Hematopoietic multipotent progenitor cell treated with erythropoietin and hydrocortisone succinate and interleukin-3 and kit ligand, for 15 days (in vitro differentiated cells): ENCODE measurements at places on chromosomes 1 and 21.
A peak's percentile ranks its signal among the peaks of the same experiment; 100 is the strongest.

- no peak for DNase-seq
Measured at GRCh38 chr1:14773396-14774025, 175.0 kb downstream of the KAZN start.

DNA sequence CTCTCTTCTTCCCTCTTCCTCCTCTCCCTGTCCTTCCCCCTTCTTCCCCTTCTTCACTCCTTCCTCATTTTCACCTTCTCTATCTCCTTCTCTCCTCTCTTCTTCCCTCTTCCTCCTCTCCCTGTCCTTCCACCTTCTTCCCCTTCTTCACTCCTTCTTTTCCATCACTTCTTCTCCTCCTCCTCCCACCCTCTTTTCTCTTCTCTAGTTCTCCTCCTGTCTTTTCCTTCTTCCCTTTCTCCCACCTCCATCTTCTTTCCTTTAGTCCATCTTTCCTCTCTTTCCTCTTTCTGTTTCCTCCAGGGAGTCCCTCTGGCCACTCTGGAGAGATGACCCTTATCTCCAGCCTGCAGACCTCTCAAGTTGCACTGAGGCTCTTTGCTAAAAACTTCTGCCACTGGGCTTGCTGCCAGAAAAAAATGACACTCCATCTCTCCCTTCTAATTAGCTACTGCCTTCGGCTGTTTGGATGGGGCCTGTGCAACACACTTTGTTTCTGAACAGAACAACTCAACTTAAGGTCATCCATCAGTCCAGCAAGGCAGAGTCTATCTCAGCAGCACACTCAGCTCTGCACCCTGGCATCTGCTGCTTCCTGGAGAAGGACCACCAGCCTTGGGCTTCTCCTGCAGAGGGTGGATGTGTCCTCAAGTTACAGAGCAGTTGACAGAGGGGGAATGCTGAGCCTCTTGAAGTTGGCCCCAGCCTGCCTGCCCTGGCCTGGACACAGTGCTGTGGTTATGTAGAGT is 538.8 kb downstream of the MATN1 start:
- peak; percentile 36 for DNase-seq

GRCh38 chr1:62425041-62425440 is 11.8 kb upstream of the USP1 start:
- no peak for DNase-seq

GRCh38 chr1:69406244-69406643 is 161.5 kb upstream of the LRRC7 start:
- DNase-seq = no peak

DNA sequence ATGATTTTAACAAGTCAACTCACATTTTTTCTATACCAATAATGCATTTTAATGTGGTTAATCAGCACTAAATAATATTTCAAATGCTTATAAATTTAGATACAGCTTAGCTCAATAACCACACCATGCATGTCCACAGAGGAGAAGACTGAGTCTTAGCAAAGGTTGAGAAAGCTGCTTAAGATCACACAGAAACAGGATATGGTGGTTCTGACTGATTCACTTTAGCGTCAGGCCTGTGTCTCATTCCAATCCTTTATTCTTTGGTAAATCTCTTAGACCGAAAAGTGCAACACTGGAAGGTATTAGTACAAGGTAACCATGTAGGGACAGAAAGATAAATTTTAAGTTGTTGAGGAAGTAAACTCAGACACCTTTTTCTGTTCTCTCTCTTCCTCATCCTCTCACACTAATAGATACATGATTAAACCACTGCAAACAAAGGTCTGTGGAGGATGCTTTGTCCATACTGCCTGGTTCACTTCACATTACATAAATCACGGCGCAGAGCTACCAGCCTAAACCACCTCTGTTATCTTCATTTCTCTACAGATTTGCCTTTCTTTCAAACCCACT is 139.0 kb downstream of the DPYD start:
- no peak for DNase-seq

GRCh38 chr1:156662005-156662799 is 15.0 kb downstream of the NES start:
- DNase-seq = no peak

DNA sequence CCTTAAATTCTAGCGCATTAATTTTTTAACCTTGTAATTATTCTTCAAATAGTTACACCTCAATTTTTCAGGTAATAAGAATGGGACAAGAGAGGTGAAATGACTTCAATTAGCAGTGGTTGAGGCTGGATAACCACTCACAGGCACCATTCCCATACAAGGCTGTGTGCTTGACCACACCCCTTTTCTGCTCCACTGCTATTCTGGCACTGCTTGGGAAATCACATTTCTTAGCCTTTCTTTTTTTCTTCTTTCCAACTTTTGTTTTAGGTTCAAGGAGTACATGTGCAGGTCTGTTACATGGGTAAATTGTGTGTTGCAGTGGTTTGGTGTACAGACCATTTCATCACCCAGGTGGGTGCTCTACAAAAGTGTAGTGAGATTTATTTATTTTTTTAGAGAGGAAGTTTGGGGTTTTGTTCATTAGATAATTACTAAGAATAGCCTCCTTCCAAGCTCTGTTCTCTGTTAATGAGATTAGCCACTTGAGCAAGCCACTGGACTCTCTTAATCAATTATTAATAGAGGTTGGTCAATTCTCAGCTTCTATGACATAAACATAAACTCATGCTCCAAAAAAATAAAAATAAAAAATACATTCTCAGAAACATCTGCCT is 14.4 kb downstream of the ILDR2 start:
- no peak for DNase-seq

GRCh38 chr1:23470282-23471070 is 13.5 kb downstream of the ASAP3 start:
- DNase-seq = no peak

DNA sequence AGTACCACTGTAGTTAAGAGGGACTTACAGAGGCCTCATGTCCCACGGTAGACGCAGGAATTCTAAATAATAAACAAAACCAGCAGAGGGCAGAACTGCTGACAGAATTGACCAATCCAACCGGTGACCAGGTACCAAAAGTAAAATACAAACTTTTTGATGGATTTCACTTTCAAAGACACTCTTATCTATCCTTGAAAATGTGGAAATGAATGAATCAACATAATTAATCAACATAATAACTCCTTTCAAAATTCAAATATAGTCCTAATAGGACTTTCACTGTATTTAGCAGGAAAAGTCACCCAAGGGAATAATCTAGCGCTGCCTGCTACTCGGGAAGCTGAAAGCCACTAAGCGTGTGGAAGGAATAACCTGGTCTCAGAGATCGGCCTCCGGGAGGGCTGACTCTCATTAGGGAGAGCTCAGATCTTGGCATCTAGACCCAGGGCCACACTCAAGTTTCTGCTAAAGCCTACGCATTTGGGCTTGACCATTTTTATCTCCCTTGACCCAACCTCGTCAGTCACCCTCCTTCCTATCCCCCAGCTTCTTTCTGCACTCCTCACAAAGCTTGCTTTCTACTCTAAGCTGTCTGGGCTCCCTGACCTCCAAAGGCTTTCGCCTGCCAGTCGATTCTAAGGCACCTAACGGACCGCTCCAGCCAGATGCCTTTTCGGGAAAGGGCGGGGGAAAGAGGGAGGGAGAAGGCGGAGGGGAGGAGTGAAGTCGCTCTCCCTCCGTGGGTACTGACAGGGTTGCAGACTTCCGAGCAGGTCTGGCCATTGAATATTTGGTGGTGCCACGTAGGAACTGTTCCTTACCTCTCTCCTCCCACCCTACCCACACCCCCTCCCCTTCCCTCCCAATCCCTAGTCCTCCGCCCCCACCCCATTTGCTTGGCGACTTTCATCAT is 1.6 kb downstream of the COL11A1 start:
- peak; percentile 2 for DNase-seq

- DNase-seq = no peak
Measured at GRCh38 chr1:19412654-19413053, 72.7 kb downstream of the CAPZB start.

DNA sequence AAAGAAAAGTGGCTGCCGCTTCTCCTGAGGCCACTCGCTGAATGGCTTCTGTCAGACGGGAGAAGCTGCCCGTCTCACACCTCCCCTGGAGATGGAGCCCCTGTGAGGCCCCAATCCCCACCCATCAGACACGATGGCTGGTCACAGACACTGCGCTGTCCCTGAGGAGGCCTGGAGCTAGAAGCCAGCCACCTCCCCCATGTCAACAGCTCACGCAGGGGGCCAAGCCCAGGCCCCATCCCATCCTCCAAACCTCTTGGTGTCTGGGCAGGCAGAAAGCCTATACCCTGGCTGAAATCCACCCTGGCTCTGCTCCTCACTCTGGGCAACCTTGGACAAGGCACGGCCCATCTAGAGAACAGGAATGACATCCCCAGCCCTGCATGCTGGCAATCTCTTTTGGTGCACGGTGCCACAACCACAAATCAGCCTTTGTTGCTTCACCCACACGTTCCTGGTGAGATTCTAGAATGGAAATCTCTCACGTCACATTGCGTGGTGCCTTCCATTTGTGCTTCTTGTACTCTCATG is 273.9 kb upstream of the VAMP3 start:
- no peak for DNase-seq

- no peak for DNase-seq
Measured at GRCh38 chr1:27154469-27154990, 395 bp downstream of the SLC9A1 start.

DNA sequence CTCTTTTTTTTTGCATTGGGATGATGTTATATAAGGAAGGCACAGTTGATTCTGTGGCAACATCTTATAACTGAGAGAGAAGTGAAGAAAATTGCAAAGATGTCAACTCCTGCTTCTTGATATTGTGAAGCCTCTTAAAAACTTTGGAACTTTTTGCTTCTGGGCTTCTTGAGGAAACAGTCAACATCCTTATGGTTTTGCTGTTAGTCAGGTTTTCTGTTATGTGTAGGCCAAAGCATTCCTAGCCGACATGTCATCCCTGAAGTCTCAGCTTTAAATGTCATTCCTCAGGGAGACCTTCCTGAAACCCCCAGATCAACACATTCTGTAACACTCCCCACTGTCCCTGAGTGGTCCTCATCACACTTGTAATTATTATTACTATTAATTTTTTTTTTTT is 12.6 kb downstream of the FALEC start:
- DNase-seq = no peak

GRCh38 chr1:32962248-32962896 is 2.2 kb downstream of the RNF19B start:
- DNase-seq = peak; percentile 38

DNA sequence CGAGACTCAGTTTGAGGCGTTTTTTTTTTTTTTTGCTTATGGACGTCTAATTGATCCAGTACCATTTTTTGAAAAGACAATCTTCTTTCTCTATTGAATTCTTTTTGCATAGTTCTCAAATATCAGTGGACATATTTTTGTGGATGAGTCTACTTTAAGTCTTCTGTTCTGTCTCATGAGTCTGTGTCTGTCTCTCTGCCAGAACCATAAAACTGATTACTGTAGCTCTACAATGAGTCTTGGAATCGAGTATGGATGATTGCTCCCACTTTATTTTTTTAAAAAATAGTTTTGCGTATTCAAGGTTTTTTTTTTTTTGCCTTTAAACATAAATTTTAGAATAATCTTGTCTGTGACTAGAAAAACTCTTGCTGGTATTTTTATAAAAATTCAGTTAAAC is 323.5 kb downstream of the ZNF326 start:
- DNase-seq = no peak

DNA sequence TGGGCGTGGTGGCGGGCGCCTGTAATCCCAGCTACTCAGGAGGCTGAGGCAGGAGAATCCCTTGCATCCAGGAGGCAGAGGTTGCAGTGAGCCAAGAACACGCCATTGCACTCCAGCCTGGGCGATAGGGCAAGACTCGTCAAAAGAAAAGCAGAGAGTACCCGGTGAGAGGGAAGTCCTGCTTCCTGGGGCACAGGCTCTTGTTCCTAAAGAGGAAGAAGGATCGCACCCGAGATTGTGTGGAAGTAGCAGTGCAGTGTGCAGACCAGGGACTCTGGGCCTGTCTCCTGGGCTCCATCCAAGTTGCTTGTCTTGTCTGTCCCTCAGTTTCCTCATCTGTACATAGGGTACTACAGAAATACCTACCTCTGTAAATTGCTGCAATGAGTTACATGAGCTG is 29.6 kb downstream of the NBPF3 start:
- no peak for DNase-seq

GRCh38 chr1:84505493-84506001 is 639 bp upstream of the SPATA1 start:
- DNase-seq = no peak

- DNase-seq = no peak
Measured at GRCh38 chr1:165383067-165383466, 26.6 kb upstream of the LMX1A start.

DNA sequence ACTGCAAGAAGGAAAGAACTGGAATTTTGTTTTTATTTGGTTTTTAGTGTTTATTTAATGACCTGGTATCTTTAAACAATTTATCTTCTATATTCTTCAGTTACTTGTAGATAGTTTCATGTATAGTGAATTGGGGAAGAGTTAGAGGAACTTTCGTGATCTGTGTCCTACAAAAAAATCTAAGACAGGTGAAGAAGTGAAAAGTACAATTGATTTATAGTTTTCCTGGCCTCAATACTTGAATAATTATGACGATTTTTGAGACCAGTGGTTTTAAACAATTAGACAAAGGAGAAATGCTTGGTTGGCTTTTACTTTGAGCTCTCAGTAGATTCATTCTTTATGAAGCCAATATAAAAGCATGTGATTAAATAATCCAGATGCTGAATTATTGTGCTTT is 7.5 kb downstream of the MIER1 start:
- no peak for DNase-seq

GRCh38 chr1:170660871-170661645 is 2.9 kb upstream of the PRRX1 start:
- DNase-seq = no peak

- no peak for DNase-seq
Measured at GRCh38 chr21:38622081-38622826, 124.0 kb upstream of the ERG start.

DNA sequence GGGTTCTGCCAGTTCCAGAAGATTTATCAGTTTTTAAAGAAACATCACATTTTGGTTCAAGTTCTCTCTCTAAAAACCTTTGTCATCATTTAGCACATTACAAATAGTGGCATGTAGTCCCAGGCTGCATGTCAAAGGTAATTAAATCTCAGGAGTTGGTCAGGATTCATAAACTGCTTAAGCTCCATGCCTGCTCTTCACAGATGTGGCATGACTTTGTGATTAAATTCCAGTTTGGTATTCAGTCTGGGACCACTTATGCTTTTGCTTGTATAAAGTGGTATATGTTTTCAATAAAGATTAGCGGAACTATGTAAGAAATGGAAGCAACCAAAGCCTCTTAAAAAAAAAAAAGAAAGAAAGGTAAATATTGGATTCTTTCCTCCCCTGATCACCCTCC is 408.0 kb downstream of the DISC1 start:
- no peak for DNase-seq
